GM23338 (cell line): ENCODE measurements at places on chromosomes 1 and 21. TPM values are rescaled to one million over a fixed set of nuclear protein-coding genes. Genes with fewer than 3 reads are reported as not detected.

KIF14 gene
- total RNA-seq = 22.2 and 23.2 TPM in 2 replicates

CYP4A11 gene
- total RNA-seq = not detected in 2 replicates

CLEC20A gene
- total RNA-seq = not detected in 2 replicates

NBPF3 gene
- total RNA-seq = 17.9 and 18.1 TPM in 2 replicates

CITED4 gene
- total RNA-seq = 16.4 and 18.7 TPM in 2 replicates

KCNQ4 gene
- 2.9 and 3.0 TPM in 2 replicates for total RNA-seq

IL23R gene
- total RNA-seq = not detected in 2 replicates

CNR2 gene
- not detected in 2 replicates for total RNA-seq

MYBPH gene
- not detected in 2 replicates for total RNA-seq

RFX5 gene
- 44.5 and 48.5 TPM in 2 replicates for total RNA-seq

PFKL gene
- 92.3 and 106 TPM in 2 replicates for total RNA-seq

LYPD8 gene
- total RNA-seq = not detected in 2 replicates

OR2T33 gene
- 0.28 TPM in 1 of 2 replicates, not detected in the other for total RNA-seq

MAN1C1 gene
- total RNA-seq = 11.6 and 13.6 TPM in 2 replicates

MSH4 gene
- 0.24 and 0.97 TPM in 2 replicates for total RNA-seq

PPFIA4 gene
- 7.6 and 8.0 TPM in 2 replicates for total RNA-seq

MAP1LC3C gene
- 1.1 and 1.7 TPM in 2 replicates for total RNA-seq

ARHGEF2 gene
- 64.0 and 87.6 TPM in 2 replicates for total RNA-seq

GPR3 gene
- total RNA-seq = 6.6 and 9.1 TPM in 2 replicates

CD34 gene
- 0.07 and 0.23 TPM in 2 replicates for total RNA-seq

CELA3B gene
- not detected in 2 replicates for total RNA-seq

IGSF21 gene
- total RNA-seq = 15.6 and 17.9 TPM in 2 replicates

GBP4 gene
- 0.03 TPM in 1 of 2 replicates, not detected in the other for total RNA-seq

NOTCH2 gene
- total RNA-seq = 52.9 and 56.6 TPM in 2 replicates
